Activated CD8-positive, alpha-beta T cell treated with anti-CD3 and anti-CD28 coated beads, Interleukin-2, amount 10 ng/mL, durations not matched to agents 7 days and 5 days (primary cell): ENCODE measurements at places on chromosomes 3 and 15. TPM values are rescaled to one million over a fixed set of nuclear protein-coding genes. Genes with fewer than 3 reads are reported as not detected.

TNNC1 gene
- total RNA-seq = 0.84 TPM

DNA sequence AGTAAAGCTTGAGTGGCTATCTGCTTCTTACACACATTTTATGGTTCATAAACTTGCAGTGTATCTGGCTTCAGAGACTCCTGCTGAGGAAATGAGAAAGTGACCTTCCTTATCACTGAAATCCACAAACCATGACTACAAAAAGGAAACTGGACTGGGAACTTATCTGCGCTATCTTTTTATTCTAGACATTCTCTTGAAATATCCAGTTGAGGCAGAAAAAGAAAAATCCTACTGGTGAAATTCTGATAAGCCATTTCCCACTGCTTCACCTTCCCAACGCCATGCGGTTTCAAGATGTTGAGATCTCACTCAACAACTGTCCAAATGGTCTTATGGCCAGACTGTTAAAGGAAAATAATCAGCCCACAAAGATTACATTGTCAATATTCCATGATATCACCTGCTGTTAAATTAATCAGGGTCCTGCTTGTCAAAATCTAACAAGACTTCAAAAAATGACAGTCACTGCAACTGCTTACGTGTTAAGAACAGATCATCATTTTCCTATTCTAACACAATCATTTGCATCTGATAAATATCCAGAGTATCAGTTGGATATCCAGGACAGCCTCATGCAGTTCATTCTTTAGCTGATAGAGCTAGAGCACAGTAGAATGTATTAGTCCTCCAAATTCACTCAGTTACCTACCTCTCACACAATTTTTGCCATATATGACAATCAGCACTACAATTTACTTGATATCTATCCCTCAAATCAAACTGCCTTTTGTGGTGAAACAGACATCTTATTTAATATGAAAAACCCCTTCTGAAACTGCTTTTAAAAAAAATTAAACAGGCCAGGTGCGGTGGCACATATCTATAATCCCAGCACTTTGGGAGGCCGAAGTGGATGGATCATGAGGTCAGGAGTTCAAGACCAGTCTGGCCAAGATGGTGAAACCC lies 538.1 kb downstream of the MAGI1 start:
- H3K27ac ChIP-seq = no peak overlapping the region
- H3K4me3 ChIP-seq = no peak overlapping the region
- DNase-seq = no peak
- H3K4me1 ChIP-seq = no peaks in the 10 kb centered on the region

DNA sequence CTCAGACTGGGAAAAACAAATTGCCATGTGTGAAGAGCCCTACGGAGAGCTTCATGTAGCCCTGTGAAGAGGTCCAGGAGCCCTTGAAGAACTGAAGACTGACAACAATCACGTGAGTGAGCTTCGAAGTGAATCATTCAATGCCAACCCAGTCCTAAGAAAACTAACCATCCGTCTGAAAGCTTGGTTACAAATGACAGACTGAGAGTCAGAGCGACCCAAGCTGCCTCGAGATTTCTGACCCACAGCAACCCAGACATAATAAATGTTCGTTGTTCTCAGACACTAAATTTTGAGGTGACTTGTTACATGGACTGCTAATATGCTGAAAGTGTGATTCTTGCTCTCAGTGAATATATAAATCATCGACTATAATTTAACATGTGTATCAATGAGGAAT lies 987.2 kb upstream of the ROBO1 start:
- no peak for DNase-seq
- H3K4me1 ChIP-seq = no peaks in the 10 kb centered on the region
- H3K27me3 ChIP-seq = no peaks in the 10 kb centered on the region
- no peak overlapping the region for H3K4me3 ChIP-seq
- H3K36me3 ChIP-seq = no peaks in the 10 kb centered on the region
- H3K27ac ChIP-seq = no peak overlapping the region

DNA sequence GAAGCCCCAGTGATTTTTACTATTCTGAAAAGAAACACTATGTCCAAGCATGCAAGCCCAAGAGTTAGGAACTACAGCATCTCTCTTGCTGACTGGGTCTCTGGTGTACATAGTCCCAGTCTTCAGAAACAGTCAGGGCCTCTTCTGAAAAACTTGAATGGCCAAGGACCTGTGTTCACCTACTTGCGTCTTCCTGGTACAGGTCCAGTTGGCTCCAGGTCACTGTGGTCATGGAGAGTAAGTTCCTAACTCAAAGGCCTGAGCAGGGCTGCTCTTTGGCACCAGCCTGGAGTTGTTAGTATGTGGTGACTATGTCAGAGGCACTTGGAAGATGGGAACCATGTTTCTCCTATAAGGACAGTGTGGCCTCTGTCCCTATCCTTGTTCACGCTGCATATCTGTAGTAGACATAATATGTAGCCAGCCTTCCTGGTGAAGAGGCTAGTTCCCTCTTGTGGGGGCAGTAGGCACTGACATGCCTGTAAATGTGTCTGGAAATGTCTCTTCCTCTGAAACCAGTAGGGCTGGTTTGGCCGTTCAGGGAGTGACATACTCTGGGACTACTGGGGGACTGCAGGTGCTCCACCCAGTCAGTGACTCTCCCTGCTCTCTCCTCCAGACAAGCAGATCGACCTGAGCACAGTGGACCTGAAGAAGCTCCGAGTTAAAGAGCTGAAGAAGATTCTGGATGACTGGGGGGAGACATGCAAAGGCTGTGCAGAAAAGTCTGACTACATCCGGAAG lies 2.6 kb upstream of the RBM15B start:
- no peaks in the 10 kb centered on the region for H3K27me3 ChIP-seq
- peak overlapping the region; percentile 9 for H3K4me3 ChIP-seq
- H3K36me3 ChIP-seq = peaks cover 58% of the 10 kb centered on the region

- H3K4me3 ChIP-seq = no peak overlapping the region
- DNase-seq = no peak
- H3K27ac ChIP-seq = no peak overlapping the region
- H3K27me3 ChIP-seq = no peaks in the 10 kb centered on the region
These were observed 168.2 kb downstream of the SOX2 start for GRCh38 chr3:181879926-181880325.
